T-helper 9 cell (primary cell): ENCODE measurements at places on chromosomes 16 and 17.

GRCh38 chr17:22233382-22233781 lies 541.1 kb downstream of the KCNJ18 start:
- DNase-seq, result no peak

DNA sequence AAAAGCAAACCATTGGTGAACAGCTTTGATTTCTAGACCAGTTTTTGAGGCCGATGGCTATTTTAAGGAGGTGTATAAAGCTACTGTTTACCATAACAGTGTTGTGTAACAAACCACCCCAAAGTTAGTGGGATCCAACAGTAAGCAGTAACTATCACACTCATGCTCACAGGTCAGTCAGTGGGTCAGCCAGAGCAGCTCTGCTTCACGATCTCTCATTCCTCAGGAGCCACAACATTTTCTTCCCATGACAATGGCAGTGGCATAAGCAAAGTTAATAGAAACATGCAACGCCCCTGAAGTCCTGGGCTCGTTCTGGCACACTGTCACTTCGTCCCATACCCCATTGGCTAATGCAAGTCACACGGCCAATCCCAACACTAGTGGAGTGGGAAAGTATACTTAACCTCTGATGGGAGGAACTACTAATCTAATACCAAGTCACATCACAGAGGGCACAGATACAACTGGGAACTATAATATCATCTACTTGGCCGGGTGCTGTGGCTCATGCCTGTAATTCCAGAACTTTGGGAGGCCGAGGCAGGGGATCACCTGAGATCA lies 28.0 kb upstream of the B4GALNT2 start:
- DNase-seq, result no peak

GRCh38 chr17:289409-289808 lies 63.2 kb downstream of the RPH3AL start:
- no peak for DNase-seq

DNA sequence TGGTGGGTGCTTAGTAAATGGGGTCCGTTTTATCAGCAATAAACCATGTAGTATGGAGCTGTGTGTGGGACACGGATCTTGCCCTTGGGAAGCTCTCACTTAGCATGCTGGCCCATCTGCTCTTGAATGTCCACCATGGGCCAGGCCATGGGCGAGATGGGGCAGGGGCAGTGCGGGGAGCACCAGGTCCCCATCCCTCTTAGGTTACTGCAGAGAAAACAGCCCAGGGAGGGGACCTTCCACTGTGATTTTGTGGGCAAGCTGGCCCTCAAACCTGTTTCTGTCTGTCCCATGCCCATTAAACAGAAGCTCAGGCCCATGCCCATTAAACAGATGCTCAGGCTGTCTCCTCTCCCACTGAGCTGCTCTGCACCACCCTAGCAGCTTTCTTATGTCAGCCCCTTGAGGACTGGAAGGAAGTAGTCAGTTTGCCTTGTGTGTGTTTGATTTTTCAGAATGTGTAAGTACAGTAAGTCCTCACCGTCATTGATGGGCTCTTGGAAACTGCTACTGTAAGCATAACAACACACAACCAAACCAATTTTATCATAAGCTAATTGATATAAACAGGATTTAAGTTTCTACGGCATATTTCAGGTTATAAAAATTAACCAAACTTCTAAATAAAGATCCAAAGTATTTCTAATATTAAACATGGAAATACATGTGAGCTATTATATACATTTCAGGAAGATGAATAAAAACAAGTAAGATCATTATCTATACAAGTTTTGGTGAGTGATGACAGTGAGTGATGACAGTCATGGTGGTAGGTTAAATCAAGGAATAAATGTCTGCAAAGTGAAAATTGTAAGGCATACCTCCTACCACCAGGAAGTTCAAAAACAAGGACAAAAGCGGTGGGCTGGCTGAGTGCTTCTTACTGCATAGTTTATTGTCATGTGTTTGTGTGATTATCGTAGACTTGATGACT lies 11.5 kb downstream of the MPRIP start:
- no peak for DNase-seq
